G401 (cell line): ENCODE measurements at places on chromosomes 5 and 9.
A peak's percentile ranks its signal among the peaks of the same experiment; 100 is the strongest.

- peak; percentile 89 for DNase-seq
Observed at GRCh38 chr5:117881426-117882230, 1106.7 kb downstream of the DTWD2 start.

DNA sequence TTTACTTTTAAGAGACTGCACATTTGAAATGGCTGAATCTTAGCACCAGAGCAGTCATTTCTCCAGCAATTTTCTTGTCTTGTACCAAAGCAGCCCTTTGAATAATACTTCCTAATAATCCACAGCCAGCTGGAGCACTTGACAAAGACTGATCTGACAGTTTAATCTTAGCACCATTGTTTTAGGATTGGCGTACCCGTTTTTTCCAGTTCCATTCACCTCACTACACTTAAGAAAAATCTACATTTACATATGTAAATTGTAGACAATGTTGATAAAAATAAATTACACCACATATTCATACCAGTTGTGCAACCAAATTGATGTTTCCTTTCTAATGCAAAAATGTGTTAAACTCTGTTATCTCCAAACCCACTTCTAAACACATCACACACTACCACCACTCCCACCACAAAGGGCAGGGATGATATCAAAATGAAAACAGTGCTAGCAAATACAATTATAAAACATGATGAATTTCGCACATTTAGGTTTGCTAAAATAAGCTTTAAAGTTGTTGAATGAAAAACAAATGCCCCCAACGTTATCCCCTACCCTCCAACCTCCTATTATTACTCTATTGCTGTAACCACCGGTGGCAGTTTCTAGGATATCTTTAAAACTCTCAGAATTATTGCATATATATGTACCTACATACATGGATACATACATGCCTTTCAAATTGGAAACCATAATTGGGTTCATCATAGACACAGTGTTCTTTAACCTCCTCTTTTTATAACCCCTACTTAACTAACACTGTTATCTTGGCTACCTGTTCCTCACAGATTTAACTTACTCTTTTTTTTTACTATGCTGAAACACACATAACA lies 21.5 kb downstream of the SERINC5 start:
- DNase-seq, result no peak

DNA sequence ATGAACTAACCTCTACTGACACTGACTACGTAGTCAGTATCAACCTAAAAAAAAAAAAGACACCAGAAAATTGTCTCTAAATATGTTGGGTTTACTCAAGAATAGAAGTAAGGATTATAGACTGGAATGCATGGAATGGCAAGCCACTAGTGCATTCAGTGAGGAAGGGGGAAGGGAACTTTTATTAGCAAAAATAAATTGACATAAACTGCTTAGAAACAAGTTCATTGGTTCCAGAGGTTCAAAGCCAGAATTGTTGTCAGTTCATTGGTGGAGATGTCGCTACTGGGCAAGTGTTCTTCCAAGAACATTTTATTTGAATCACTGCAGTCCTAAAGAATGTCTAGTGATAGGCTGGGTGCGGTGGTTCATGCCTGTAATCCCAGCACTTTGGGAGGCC lies 26.1 kb upstream of the AOPEP start:
- no peak for DNase-seq

- peak; percentile 92 for DNase-seq
Observed at GRCh38 chr5:6377905-6378765, at the start of gene MED10. TSS of gene MED10 (minus strand) at chr5:6378547. CDS start at chr5:6378483, 64 bp downstream.

GRCh38 chr5:98638701-98639100 lies 134.8 kb upstream of the RGMB start:
- no peak for DNase-seq

GRCh38 chr5:14267991-14268708 lies 125.0 kb downstream of the TRIO start:
- DNase-seq, result peak; percentile 63

GRCh38 chr5:85320495-85320894 lies 935.8 kb upstream of the EDIL3 start:
- DNase-seq, result no peak

- DNase-seq, result no peak
Observed at GRCh38 chr5:422323-423232, 20.4 kb upstream of the EXOC3 start.
